Choroid plexus epithelial cell (primary cell): ENCODE measurements at places on chromosomes 13 and 19.

- no peak for DNase-seq
Measured at GRCh38 chr19:50992666-50993035, 8.8 kb downstream of the KLK8 start.

DNA sequence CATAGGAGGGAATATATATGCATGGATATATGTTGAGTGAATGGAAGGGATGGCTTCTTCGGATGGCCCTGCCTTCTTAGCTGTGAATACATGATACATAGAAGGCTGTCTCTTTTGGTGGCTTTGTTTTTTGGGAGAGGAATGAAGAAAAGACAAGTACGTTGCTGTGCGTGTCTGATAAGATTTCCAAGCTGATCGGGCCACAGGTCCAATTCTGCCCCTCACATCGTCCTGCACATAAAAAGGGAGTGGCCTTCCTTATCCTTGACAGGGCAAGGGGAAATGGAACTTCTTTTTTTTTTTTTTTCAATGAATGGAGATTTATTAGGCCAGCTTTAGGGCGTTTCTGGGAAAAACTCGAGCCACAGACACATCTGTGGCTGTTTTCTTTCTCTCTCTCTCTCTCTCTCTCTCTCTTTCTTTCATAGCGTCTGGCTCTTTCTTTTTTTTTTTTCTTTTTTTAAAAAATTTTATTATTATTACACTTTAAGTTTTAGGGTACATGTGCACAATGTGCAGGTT is 103.8 kb upstream of the SPATA13 start:
- DNase-seq: no peak

DNA sequence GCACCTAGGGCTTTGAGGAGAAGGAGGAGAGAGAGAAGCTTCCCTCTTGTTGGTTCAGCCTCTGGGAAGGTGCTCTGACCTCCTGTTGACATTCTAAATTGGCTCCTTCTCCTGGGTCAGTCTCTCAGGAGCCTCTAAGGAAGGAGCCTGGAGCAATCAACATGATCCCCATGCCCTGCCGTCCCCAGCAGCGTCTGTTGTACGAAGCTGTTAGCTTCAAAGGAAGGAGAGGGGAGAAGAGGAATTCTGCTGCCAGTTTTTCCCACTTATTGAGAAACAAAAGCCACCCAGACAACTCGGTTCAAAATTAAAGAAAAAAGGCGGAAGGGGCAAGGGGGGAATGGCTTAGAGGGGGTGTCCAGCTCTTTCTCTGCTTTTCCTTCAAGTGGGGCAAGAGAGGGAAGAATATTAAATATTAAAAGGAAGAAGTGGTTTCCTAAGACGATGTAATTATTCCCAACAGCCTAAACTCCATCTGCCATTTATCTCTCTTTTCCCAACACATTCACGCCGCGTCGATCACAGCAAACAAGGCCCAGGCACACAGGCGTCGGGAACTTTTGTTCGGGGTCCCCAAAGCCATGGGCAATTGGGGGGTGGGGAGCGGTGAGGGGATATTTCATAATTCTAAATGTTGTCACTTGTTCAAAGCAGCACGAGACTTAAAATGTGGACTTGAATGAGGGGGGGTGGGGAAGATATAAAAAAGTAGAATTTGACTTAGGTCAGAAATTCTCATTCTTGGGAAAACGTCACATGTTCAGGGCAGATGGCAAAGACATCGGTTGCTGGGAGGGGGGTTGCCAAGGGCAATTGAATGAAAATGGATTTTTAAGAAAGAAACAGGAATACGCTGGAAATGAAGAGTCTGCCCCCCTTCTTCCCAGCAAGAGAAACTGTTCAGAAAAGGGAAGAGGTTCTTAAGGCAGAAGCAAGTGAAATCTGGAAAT is 116.8 kb upstream of the CACNA1A start:
- DNase-seq: no peak

DNA sequence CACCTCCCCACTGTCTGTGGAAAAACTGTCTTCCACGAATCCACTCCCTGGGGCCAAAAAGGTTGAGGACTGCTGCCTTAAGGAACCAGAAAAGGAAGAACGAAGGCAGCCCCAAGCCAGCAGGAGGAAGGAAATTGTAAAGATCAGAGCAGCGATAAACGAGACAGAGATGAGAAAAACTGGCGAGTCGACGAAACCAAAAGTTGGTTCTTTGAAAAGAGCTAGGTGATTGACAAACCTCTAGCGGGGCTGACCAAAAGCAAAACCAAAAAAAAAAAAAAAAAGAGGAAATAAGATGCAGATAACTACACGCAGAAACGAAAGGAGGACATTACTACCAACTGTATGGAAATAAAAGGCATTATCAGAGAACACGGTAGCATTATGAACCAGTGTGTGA is 76.9 kb downstream of the GADD45B start:
- DNase-seq: peak; percentile 40

DNA sequence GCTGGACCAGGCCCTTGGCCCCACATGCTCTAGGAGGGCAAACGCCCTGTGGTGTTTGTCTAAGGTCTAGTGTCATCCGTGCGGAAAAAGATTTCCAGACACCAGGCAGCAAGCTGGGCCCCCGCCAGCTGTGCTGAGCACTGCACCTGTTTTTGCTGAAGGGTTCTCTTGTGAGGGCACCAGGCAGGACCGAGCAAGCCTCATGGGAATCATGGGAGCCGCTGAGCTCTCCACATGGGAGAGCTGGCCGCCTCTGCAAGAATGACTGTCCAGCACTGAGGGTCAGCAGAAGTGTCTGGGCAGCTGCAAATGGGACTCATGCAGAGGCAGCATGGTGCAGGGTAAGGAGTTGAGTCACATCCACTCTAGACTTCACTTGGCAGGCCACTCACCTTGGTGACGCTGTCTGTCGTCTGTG is 12.0 kb downstream of the B3GNT8 start:
- no peak for DNase-seq
